Stimulated activated CD4-positive, alpha-beta T cell treated with anti-CD3 and anti-CD28 coated beads, Interleukin-2, amount 100 ng/mL, for 48 hours (primary cell): ENCODE measurements at places on chromosomes 16 and 17.
A peak's percentile ranks its signal among the peaks of the same experiment; 100 is the strongest.

- DNase-seq = no peak
Observed at GRCh38 chr17:65037157-65037556, 19.4 kb downstream of the GNA13 start.

GRCh38 chr16:4981473-4981872 lies 23.3 kb downstream of the SEC14L5 start:
- no peak for DNase-seq

DNA sequence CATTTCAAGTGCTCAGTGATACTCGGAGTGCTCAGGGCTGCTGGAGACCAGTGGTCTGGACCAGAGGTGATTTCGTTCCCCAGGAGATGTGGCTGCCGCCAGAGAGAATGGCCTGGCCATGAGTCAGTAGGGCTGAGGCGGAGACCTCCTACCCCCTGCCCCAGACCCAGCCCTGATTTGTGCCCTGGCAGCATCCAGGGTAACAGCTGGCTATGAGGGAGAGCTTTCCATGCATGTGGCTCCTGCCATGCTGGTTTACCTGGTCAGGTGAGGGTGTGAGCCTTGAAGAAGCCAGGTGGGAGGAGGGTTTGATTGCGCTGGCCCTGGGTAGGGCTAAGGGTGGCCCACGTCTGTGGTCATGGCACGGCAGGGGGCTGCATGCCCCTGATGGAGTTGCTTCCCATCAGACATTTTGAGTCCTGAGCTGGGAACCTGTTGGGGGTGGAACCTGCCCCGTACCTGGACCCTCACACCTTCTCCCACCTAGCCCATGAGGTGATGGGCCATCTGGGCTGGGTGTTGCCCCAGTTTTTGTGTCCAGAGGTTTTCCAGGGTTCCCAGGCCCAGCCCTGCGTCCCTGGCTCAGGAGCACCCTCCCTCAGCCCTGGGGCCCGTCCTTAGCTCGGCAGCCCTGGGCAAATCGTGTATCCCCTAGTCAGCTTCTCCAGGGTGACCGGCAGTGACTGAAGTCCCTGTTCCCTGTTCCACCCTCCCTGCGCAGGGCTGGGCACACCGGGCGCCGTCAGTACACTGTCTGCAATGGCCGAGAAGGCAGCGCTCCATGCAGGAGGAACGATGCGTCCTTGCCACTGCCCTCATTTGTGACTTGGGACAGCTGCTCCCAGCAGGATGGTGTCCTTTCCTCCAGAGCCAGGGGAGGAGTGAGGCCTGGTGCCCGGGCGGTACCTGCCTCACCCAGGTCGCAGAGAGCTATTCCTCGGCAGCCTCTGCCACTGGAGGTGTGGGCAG lies 9.0 kb upstream of the CSNK1D start:
- DNase-seq = no peak

GRCh38 chr17:57877803-57878377 lies 28.0 kb upstream of the MRPS23 start:
- DNase-seq = no peak

DNA sequence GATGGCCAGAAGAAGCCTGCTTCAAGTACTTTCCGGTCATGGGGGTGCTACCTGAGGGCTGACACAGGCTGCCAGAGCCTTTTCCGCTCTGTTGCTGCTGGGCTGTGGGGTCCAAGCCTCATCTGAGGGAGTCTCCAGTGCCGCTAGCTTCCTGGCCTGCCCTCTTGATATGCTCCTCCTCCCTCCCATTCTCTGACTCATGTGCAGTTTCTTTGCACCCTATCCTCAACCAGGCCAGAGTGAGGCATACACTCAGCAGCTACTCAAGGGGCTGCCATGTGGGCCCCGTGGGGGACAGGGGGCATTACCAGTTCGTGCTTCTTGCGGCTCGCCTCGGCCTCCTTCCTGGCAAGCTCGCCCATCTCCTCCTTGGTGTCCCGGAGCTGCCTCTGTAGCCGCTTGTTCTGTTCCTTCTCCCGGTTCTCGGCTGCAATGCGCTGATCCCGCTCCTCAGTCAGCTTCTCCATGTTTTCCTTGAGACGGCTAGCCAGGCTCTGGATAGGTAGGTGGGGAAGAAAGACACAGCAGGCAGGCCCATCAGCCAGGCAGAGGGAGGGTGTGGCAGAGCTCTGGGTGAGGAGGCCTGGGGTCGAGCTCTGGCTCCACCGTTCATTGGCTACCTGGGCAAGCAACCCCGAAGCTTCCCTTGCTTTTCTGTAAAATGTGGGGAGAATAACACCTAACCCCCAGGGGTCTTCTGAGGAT lies 43.8 kb downstream of the PIPOX start:
- no peak for DNase-seq

DNA sequence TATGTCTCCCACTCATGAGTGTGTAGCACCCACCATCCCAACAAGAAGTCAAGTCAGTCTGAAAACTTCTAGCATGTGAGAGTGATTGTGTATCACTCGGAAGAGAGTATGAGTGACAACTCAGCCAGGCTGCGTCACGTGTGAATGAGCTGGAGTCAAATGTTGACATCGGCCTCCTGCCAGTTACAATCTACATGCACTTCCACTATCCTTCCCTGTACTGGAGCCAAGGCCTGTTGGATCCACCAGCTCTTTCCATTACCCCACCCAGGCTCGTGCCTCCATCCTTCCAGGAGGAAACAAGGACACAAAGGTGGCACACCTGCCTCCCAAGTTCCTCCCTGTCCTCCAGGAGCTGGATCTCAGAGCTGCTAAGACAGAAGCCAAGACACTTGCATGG lies 64.5 kb downstream of the ASIC2 start:
- no peak for DNase-seq

DNA sequence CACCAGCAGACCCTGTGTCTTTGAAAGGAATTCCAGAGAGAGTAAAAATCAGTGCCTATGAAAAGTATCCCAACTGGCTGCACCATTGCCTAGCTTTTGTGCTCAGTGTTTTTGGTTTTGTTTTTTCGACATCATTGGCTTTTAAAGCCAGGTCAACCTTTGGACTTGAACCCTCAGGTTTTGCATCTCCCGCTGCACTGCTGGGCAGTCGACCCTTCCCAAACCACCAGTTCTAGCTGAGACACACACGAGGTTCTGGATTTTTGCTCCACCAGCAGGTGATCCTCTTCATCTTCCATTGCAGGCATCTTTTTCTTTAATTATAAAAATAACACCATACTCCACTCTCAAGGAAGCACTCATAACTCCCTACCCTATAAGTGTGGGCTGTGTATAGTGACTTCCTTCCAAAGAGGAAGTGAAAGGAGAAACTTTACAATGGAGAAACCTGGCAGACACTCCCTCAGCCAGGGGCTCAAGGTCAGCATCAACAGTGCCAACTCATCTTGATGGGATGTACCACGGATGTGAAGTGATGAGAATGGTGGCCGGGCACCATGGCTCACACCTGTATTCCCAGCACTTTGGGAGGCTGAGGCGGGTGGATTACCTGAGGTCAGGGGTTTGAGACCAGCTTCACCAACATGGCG lies 57.8 kb downstream of the BMERB1 start:
- DNase-seq = no peak

- no peak for DNase-seq
Observed at GRCh38 chr16:48897698-48898205, 287.8 kb upstream of the N4BP1 start.

DNA sequence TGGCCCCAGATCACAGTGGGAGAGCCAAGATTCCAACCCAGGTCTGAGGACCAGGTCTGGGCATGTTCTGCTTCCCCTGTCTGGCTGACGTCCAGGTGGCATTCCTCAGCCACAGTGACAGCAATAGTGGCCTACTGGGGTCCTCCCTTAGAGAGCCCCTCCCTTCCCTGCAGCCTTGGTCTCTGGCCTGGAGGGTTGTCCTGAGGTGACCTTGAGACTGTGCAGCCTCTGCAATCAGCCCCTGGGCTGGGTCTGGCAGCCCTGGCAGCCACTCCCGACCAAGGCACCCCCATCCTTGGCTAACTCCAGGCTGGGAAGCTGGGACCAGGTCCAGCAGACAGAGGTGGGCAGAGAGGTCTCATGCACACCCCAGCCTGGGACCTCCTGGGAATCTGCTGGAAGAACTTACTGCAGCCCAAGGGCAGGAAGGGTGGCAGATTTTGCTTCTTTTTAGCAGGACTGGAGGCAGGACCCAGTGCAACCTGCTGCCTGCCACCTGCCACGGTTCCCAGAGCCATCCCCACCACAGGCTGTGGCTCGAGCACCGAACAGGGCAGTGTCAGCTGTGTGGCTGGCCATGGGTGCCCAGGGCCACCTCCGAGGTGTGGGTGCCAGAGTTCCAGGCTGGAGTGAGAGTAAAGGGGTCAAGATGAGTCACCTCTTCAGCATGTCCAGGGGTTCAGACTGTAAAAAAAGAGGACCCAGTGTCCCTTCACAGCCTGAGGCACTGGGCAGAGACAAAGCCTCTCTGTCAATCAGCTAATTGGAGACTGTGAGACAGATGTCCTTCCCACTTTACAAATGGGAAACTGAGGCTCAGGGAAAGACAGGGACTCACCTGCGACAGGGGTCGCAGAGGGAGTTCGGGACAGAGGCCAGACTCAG lies 12.6 kb downstream of the GRB7 start:
- DNase-seq = no peak

DNA sequence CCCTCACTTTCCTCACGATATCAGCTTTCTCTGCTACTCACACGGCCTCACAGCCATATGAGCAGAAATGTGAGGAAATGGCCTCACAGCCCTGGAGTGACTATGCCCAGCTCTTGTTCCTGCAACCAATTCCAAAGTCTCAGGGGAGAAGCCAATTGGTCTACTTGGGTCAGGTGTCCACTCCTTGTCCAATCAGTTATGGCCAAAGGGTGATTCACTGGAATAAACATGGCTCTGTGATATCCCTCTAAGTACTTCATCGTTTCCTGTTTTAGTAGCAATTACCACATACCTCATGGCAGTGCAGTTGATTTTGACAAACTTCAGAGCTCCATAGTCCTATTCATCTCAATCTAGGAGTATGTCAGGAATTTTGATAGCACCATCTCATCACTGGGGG lies 195.4 kb downstream of the KATNIP start:
- no peak for DNase-seq

DNA sequence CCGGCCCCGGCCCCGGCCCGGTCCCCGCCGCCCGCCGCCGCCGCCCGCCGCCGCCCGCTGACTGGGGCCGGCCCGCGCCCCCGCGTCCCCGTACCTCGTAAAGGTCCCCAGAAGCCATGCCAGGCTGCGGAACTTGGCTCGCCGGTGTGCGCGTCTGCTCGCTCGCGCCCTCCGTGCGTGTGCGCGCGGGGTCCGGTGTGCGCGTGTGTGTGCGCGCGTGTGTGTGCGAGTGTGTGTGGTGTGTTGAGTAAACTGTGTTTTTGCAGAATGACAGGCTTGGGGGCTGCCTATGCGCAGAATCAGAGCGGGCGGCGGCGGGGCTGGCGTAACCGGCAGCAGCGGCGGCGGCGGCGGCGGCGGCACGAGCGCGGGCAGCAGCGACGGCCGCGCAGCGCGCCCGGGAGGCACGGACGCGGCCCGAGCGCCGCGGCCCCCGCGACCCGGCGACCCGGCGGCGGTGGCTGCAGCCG lies 307 bp downstream of the CDYL2 start:
- DNase-seq = peak; percentile 55

DNA sequence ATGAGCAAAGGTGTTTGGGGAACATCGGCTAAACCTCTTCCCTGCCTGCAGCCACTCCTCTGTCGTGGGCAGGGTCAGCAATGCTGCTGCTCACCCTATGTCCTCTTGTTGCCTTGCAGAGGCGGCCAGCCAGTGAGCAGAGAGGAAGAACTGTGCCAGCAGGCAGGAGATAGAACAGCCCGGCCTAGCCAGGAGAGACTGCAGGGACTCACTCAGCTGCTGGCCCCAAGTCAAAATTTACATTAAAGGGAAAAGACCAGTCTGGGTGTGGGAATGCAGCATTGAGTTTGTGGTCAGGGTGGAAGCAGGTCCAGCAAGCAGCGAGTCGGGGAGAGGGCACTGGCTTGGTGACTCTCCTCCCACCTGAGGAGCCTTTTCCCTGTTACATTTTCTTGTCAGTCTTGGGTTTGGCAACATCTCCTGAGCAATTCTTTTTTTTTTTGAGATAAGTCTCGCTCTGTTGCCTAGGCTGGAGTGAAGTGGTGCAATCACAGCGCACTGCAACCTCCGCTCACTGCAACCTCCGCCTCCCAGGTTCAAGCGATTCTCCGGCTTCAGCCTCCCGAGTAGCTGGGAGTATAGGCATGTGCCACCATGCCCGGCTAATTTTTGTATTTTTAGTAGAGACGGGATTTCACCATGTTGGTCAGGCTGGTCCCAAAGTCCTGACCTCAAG lies 22.7 kb downstream of the LIG3 start:
- no peak for DNase-seq

DNA sequence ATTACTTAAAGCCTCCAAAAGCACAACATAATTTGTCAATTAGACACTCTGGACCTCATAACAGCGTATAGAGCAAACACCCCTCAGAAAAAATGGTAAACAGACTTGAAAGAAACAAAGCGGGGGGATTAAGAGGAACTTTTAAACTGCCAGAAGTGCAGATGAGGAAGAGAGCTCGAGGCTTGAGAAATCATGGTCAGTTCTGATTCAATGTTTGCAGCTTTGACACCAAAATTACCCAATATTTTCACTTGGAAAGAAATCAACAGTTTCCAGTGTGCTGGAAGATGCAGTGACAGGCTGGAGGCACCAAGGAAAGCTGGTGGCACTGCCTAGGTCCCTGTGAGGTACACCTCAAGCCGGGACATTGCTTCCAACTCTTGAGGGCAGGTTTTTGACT lies 180.9 kb upstream of the TOX3 start:
- no peak for DNase-seq

DNA sequence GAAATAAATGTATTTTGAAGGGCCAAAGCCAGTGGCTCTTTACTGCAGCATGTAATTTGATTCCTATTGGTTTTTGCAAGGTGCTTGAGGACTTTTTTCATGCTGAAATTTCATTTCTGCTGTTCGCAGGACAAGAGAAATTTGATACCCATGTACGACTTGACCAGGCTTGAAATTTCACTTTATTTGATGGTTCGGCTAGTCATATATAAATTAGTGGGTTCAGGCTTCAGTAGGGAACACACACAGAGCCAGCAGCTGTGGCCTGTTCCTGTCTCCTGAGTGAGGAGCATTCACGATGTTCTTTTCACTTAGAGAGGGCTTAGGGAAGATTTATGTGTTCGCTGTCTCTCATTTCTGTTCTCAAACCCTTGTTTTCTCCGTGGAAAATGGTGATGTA lies 258.4 kb upstream of the CACNG5 start:
- no peak for DNase-seq

DNA sequence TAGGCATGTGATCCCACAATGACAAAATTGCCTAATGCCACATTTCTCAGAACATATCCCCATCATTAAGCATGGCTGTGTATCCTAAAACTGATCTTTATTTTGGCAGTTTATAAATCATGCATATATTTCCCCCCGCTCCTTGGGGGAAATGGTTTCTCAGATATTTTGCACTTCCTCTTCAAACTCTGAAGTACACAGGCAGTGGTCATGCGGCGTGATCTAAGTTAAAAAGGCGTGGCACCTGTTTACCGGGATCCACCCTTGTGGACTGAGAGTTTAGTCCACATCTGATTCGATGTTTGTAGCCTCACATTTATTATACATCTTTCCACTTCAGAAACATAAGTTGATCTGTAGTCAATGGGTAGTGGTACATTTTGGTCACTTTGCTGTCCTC lies 51.4 kb downstream of the USP10 start:
- DNase-seq = no peak

GRCh38 chr17:13537871-13538643 lies 63.7 kb downstream of the HS3ST3A1 start:
- DNase-seq = no peak

GRCh38 chr16:73485880-73486279 lies 438.0 kb upstream of the ZFHX3 start:
- DNase-seq = no peak
